ENCODE measurements at places on chromosomes 12 and 14.

GRCh38 chr12:43148691-43149090, 403.3 kb downstream of the ADAMTS20 start:
- DNase-seq = peak; percentile 90

- no peak for DNase-seq
Measured at GRCh38 chr14:52522033-52522432, 30.3 kb downstream of the TXNDC16 start.

DNA sequence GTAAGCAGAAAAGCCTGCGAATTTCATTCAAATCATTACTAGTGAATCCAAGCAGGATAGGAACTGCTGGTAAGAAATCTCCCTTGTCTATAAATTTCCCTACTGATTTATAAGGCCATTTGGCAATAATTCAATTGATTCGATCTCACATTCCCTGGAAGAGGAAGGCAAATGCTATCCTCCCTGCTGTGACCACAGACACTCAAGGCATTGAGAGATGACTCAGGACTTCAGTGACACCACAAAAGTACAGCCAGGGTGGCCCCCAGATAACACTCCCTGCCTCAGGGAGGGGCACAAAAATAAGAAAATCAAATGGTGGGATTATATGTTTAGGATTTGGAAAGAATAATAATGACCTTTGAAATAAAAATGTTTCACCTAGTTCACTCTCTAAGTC, 162.7 kb downstream of the GRIP1 start:
- peak; percentile 20 for DNase-seq

DNA sequence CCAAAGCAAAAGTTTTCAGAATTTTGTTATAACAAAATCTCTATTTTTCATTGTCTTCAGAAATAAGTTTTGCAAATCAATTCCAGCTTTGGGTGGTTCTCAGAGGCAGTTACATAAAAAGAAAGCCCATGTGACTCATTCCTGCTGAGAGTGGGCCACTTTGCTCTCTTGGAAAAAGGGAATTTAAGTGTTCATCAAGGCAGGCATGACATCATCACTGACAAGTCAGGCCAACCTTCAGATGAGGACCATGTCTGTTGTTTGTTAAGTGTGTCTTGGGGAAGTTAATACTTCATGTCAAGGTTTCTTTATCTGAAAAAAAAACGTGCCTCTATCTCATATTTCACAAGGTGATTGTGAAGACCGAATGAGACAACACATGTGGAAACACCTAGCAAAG, 519.8 kb upstream of the TMPO start:
- no peak for DNase-seq

- no peak for DNase-seq
Measured at GRCh38 chr14:93116676-93117200, 1.0 kb upstream of the ITPK1 start.

- no peak for DNase-seq
Measured at GRCh38 chr12:81962126-81962856, 203.1 kb upstream of the PPFIA2 start.

GRCh38 chr14:96217376-96217913, 12.8 kb downstream of the BDKRB2 start:
- DNase-seq = no peak

DNA sequence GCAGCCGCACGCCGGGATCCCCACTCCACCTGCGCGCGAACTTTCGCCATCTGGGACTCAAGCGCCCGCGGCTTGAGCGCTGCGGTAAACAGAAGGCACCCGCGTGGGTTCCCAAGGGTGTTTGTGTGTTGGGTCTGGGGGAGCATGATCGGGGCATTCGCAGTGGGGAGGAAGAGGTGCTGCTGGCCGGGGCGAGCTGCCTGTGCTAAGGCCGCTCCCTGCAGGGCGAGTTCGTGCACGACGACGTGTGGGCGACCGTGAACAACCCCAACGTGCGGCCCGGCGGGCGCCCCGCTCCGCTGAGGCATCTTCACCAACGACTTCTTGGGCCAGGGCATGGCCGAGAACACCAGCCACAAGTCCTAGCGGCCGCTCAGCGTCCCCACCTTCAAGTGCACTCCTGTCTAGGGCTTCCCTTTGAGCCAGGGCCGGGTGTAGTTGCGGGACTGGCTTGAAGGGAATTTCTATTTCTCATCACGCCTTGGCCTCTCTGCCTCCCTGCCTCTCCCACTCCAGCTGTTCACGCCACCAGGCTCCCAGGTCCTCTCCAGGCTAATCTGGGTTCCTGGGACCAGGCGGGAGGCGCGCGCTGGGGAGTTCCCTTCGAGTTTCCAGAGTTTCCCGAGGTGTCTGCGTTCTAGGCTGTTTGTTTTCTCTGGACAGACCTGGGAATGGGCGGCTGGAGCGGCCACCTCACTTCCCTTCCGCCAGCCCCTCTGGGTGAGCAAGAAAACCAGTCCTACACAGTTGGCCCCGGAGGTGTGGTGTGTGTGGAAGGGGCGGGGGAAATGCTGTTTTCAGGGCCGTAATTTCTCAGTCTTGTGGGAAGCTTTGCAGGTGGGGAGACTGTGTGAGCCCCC, 417.8 kb upstream of the TMTC1 start:
- no peak for DNase-seq

DNA sequence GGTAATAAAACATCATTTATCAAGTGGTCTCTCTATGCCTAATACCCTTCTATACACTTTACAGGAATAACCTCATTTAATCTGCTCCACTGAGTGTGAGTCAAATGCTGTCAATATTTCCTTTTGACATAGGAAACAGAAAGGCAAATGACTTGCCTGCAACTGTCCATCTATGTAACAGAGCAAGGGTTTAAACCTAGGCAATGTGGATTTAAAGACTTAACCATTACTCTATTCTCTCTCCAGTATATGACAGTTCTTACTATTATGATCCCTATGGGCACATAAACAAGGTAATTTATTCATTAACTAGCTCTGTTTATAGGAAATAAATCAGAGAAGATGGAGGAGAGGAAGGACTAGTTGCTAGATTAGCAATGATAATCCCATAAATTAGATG, 70.6 kb downstream of the FSCB start:
- no peak for DNase-seq

GRCh38 chr14:37037636-37038387, 134.6 kb downstream of the SLC25A21 start:
- DNase-seq = no peak

- DNase-seq = peak; percentile 88
Measured at GRCh38 chr14:94345344-94346064, 22.4 kb upstream of the SERPINA6 start.

GRCh38 chr14:99271951-99272631, at the start of gene BCL11B:
BCL11B (minus strand) TSS chr14:99272197; CDS start chr14:99271218, 979 bp downstream.
- DNase-seq = peak; percentile 35

DNA sequence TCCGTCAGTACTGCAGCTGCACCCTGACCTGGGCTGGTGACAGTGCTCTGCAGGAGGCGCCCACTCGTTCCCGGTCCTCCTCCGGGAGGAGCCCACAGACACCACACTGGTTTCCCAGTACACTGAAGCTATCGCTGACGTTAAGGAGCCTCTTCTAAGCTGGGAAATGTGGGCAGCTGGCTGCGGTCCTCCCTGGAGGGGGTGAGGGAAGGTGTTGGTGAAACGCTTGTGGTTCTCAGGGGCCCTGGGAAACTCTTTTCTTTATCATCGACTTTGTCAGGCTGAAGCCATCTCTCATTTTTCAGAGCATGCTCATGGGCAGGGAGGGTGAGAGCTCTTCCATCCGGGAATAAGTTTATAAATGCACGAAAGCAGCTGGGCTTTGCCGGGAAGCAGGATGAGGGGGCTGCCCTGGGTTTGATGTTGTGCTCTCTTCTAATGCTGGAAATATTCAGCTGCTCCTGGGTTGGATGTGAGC, 176.0 kb downstream of the CHST11 start:
- DNase-seq = no peak

- DNase-seq = no peak
Measured at GRCh38 chr12:119949145-119949544, 39.9 kb upstream of the BICDL1 start.

GRCh38 chr14:38143659-38144505, 63.8 kb upstream of the SSTR1 start:
- peak; percentile 75 for DNase-seq

DNA sequence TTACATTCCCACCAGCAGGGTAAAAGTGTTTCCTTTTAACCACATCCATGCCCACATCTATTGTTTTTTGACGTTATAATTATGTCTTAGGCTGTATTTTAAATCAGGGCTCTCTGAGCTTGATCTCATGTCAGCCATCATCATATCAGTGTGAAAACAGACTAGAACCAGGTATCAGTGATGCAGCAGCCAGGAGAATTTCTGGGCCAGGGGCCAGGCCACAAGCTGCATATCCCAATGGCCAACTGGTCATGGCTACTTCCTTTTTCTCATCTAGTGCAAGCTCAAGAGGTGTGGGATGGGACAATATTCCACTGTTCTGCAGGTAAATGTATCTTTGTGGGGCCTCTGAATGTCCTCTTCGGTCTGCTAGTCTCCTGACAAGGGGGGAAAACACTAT, 125.1 kb downstream of the CRADD start:
- DNase-seq = no peak

DNA sequence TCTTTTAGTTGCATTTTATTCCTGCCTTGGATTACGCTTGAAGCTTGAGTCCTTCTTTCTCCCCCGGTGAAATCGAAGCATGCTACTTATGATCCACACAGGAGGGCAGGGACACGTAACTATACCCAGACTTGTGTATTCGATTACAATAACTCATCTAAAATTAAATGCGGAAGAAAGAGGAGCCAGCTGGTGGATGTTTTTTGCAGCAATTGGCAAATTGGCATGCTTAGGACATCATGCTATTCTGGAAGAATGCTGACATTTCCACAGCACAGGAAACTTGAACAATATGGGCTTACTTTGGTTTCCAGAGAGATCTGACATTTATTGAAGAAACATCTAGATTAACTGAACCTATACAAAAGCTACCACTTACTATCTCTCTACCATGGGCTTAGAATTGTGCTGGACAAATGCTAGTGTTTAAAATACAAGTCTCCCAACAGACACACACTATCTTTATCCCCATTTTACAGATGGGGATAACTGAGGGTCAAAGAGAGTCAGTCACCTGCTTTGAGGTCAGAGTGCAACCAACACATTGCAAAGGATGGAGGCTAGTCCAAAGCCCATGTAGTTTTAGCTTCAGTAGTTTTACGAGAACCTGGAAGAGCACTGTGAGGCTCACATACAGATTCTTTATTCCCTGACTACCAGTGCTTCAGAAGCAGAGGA, 36.3 kb downstream of the LGMN start:
- DNase-seq = no peak

- DNase-seq = no peak
Measured at GRCh38 chr12:94183708-94184379, 35.5 kb downstream of the PLXNC1 start.

GRCh38 chr14:51504669-51505068, 147.0 kb upstream of the FRMD6 start:
- DNase-seq = no peak

DNA sequence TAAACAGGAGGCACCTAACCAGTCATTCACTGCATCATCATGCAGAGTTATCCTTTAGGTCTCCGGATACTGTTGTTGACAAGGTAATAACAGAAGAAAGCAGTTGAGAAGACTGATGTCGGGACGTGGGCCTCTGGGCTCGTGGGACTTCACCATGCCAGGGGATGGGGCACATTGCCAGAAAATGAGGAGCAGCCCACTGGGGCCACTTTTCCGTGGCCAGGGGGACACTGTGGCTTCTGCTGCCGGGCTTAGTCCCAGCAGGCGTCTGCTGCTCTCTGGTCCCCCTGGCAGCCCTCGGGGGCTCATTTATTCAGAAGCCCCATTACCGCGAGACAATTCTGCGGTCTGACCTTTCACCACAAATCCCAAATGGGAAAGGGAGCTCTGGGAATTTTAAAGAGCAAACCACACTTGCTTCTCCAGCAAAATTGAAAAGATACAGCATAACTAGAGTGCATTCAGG, 201.2 kb downstream of the DAD1 start:
- DNase-seq = no peak

DNA sequence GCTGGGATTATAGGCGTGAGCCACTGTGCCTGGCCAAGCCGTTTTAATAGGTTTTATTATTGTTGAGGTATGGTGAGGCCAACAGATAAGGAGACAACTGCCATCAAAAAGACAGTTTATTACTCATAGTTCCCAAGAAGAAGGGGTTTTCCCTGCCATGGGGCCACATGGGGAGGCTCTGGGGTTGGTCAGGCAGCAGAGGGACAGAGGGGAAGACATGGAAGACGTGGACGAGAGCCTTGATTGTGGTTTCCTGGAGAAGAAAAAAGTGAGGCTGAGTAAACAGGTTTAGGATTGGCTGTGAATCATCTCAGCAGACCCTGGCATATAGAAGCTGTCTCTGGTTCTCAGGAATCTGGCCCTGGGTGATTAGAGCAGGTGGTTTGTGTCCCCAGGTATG, 69.9 kb downstream of the FOXN4 start:
- no peak for DNase-seq

DNA sequence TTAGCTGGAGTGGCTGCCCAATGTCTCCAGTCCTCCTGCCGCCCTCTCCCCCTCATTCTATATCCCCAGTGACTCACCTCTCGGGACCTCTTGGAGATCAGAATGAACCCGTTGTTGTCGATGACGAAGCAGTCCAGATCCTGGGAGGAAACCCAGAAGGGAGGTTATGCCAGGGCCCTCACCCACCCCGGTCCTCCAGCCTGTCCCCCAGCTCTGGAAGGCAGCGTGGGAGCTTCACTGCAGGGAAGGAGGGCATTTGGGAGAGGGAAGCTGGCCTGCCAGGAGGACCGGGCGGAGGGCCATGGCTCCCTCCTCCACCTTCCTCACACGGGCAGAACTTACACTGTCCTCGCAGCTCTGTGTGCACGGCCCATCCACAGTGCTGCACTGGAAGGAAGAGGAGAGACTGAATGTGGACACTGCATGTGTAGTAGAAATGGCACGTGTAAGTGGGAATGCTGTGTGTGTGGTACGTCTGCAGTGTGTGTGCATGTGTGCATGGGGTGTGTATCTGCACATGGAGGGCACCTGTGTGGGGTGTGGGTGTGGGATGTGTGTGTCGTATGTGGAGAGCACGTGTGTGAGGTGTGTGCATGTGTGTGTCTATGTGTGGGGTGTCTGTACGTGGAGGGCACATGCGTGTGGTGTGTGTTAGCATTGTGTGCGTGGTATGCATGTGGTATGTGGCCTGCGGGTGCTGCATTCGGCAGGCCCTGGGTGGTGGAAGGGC, 10.0 kb upstream of the LRTM2 start:
- DNase-seq = no peak

DNA sequence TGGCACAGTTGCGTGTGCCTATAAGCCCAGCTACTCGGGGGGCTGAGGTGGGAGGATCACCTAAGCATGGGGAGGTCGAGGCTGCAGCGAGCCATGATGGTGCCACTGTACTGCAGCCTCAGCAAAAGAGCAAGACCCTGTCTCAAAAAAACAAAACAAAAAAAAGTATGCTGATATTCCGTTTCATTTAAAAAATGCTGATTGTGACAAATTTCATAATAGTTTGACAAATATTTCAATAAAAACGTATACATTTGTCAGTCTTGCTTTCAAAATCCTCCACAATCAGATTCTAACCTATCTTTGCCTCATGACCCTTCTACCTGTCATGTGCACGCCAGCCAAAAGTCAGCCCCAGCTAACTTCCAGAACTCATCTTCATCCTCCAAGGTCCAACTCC, 9.8 kb downstream of the USP44 start:
- DNase-seq = no peak

GRCh38 chr14:72925171-72925759, 999 bp upstream of the DCAF4 start:
- no peak for DNase-seq

DNA sequence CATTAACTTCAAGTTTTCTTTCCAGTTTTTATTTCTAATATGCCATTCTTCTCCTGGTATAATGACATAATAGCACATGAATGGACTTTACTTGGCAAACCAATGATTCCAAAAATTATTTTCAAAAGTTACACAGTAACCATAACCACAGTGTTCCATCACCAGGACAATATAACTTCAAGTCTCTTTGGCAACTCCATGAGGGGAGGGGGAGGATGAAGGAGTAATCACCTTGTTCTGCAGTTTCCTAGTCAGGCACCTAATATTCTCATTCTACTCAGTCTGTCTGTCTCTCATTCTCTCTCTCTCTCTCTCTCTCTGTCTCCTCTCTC, 66.6 kb downstream of the BTG1 start:
- no peak for DNase-seq
